GM13976 (cell line): ENCODE measurements at places on chromosomes 7 and 10.
A peak's percentile ranks its signal among the peaks of the same experiment; 100 is the strongest.

- DNase-seq, result no peak
Observed at GRCh38 chr10:69898524-69898923, 96.8 kb downstream of the COL13A1 start.

DNA sequence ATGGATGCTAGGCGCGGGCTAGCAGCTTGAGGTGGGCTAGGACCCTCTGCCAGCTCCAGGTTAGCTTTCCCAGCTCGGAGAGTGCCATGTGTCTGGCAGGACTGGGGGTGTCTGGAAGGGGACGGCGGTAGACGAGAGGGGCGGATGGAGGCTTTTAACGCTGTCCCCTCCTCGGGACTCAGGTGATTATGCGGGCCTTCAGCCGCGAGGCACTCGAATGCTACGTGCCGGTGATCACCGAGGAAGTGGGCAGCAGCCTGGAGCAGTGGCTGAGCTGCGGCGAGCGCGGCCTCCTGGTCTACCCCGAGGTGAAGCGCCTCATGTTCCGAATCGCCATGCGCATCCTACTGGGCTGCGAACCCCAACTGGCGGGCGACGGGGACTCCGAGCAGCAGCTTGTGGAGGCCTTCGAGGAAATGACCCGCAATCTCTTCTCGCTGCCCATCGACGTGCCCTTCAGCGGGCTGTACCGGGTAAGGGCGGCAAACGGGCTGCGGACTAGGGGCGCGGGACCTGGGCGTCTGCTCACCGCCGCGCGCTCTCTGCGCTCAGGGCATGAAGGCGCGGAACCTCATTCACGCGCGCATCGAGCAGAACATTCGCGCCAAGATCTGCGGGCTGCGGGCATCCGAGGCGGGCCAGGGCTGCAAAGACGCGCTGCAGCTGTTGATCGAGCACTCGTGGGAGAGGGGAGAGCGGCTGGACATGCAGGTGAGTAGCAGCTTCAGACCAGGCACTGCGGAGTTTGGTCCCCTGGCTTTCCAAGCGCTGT is 1.1 kb downstream of the CYP26A1 start:
- DNase-seq, result peak; percentile 46

- DNase-seq, result no peak
Observed at GRCh38 chr7:42469341-42469740, 232.3 kb upstream of the GLI3 start.

GRCh38 chr10:103540722-103541121 is 47.2 kb downstream of the NEURL1 start:
- no peak for DNase-seq

GRCh38 chr10:71740069-71740653 is 20.6 kb upstream of the C10orf105 start:
- no peak for DNase-seq
